ENCODE measurements at places on chromosomes 5 and 9.

- no peak for DNase-seq
These were observed 35.0 kb downstream of the TEX10 start for GRCh38 chr9:100317706-100318105.

DNA sequence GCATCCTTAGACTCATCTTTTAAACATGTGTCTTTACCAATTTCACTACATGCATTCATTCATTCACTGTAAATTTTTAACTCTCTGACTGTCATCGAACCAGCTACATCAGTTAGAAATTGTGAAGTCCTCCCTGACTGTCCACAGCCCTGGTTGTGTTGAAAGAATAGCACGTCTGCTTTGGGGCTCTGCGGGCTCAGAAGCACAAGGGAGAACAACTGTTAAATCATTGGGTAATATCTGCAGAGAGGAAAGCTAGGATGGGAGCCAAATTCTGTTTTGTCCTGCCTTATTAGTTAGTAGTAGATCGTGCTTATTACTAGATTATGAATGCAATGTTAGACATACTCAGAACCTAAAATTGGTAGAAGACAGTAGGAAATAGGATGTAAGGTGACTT, 26.3 kb upstream of the FAM120AOS start:
- no peak for DNase-seq

- no peak for DNase-seq
These were observed 24.0 kb upstream of the C5orf63 start for GRCh38 chr5:127097278-127097677.

- DNase-seq = no peak
These were observed 84.8 kb downstream of the MVB12B start for GRCh38 chr9:126411225-126411947.

DNA sequence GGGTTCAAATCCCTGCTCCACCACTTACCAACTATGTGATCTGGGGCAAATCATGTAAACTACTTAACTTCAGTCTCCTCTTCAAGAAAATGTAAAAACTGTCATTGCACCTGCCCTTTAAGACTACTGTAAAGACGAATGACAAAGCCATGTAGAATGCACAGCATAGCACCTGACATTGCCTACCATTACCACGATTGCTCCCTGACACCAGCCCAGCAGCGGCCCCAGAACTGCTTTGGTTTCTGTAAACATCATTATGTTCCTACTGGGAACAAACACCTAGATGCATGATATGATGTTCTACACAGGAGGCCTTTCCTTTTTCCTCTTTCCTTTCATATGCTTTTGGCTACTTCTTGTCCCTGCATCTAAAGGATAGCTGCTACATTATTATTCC, 23.1 kb upstream of the PLPP6 start:
- no peak for DNase-seq

- no peak for DNase-seq
These were observed 277.2 kb upstream of the ADRA1B start for GRCh38 chr5:159638954-159639559.

GRCh38 chr9:117963493-117964090, 259.4 kb downstream of the TLR4 start:
- DNase-seq = no peak

GRCh38 chr5:82635561-82636288, 357.6 kb upstream of the RPS23 start:
- no peak for DNase-seq

DNA sequence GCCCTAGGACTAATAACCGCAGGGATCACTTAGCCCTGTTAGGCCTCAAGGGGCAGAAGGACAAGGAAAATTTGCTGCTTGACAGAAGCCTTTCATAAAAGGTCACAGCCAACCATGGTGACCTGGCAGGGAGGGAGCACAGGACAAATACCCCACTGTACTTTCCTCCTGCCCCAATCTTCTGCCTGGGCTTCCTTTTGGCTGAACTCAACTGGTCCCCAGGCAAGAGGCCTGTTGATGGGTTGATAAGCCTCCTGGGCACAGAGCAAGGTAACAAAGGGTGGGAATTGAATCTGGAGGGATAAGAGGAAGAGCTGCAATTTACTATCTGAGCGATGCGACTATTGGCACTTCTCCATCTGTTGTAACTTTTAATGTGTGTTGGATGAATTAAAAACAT, 392.9 kb downstream of the RASEF start:
- DNase-seq = no peak

GRCh38 chr5:147360816-147361215, 126.0 kb downstream of the STK32A start:
- no peak for DNase-seq

DNA sequence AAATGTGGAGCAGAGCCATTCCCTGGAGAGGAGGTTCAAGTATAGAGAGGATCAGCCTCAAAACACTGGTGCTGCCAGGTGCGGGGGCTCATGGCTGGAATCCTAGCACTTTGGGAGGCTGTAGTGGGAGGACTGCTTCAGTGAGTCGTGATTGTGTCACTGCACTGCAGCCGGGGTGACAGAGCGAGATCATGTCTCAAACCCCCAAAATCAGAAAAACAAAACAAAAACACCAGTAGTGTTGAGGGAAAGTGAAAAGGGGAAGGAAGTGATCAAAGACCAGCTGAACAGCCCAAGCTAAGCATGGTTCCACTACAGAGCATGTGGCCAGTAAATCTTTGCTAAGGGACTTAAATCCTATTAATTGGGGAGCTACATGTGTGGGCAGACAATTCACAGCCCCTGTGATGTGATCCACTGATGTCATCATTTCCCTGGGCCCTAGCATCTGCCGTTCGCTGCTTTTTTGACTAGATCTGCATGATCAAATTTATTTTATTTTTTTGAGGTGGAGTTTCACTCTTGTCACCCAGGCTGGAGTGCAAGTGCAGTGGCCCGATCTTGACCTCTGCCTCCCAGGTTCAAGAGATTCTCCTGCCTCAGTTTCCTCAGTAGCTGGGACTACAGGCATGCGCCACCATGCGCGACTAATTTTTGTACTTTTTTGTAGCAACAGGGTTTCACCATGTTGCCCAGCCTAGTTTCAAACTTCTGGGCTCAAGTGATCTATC, 2.7 kb upstream of the PCBD2 start:
- DNase-seq = no peak

GRCh38 chr5:37417347-37417746, 38.2 kb downstream of the WDR70 start:
- DNase-seq = no peak

DNA sequence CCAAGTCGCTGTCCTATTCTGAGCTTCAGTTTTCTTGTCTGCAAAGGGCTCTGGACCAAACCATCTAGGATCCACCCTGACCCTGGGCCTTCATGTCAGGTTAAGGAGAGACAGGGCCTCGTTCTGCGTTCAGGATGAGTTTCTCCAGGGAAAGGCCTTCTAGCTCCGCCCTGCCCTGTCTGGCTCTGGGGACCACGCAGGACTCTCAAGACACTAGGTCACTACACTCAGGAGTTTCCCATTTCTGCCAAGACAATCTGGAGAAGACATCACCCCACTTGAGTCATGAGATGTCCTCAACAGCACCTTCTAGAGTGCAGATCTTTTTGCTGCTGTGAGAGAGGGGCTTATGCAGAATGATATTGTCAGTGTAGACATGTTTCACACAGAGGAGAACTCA, 53.2 kb upstream of the KCNMB1 start:
- DNase-seq = no peak

DNA sequence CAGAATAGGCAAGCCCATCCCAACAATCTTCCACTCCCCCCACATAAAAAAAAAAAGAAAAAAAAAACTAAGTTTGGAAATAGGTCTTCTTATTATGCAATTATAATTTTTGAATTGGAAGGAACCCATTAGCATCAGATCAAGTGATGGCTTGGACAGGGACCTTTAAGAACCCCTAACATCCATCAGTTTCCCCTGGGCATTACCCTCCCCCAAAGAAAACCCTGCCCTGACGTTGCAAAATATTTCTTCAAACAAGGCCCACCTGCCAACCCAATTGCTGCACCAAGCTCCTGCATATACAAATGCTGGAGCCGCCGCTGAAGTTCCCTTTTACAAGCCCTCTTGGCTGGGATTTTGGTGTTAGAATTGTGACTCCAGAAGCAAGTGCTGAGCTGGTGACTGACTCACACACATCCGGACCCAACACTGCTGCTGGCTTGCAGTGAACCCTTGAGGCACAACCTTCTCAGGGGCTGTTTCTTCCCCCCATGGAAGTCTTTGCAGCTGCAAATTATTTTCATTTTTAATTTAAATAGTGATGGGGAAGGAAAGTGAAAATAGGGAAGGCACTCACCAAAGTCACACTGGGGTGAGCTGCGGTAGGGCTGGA, 56.1 kb upstream of the AFAP1L1 start:
- DNase-seq = no peak

DNA sequence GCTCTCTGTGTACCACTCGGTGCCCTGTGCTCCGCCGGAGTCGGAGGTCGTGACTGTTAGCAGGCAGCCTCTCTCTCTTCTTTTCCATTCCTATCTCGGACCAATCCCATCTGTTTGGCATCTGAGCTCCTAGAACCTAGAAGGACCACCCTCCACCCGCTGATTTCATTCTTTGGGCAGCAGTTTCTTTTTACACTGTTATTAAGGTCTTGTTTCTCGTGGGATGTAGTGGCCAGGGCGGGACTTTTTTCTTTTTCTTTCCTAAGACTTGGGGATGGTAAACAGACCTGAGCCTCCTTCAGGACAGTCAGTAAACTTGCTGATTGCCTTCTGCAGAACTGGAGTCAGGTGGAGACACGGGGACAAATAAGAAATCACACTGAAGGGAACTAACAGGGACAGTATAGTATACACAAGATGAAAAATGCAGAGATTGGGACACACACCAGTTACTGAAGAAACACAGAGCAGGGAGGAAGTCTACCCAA, 500 bp downstream of the URM1 start:
- no peak for DNase-seq

GRCh38 chr9:131700765-131701435, 39.0 kb downstream of the RAPGEF1 start:
- no peak for DNase-seq

DNA sequence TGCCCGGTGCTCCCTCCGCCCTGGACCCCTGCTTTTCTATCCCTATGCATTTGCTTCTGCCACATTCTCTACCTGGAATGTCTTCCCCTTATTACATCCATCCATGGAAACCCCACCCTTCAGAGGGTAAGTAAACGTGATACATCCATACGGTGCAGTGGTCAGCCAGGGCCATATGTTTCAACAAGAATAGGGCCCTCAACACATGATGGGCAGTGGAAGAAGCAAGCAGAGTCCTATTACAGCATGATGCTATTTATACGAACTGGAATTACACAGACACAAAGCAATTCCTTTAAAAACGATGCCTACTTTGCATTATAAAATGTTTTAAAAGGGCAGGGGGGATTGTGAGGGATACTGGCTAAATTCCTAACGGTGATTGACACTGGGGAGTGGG, 38.2 kb upstream of the PTGS1 start:
- DNase-seq = no peak

DNA sequence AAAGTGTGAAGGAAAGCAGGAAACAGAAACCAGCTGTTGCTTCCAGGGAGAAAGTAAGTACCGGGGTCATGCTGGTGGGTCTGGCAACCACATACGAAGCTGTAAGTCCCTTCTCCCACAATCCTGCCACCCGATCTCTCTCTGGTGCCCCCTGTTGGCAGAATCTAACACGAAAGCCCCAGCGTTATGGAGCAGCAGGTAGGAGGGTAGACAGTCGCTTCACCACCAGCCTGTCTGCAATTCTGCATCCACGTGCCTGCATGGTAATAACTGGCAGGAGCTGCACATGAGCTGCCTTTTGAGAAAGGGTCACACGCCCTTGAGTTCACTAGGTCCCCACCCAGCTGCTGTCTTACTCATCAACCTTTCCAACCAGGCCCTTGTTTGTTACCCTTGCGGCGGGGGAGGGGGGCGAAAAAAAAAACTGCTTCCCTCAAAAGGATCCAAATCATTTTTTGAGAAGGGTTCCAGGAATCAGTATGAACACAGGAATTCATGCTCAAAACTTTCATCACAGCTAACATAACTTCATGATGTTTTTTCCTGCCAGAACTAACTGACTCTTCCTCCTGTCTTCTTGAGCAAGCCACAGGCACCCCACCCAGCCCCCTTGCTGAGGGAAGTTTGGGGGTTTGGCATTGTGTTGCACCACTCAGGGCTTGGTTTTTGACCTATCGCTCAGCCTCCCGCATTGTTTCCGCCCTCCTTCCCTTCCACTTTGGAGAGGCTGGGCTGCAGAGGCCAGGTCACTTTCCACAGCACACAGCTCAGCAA, 19.6 kb upstream of the TMEM252 start:
- DNase-seq = no peak

GRCh38 chr5:158436271-158437065, 577.5 kb upstream of the CLINT1 start:
- DNase-seq = no peak

- DNase-seq = peak; percentile 67
These were observed 197.6 kb downstream of the PAX5 start for GRCh38 chr9:36836486-36836885.

DNA sequence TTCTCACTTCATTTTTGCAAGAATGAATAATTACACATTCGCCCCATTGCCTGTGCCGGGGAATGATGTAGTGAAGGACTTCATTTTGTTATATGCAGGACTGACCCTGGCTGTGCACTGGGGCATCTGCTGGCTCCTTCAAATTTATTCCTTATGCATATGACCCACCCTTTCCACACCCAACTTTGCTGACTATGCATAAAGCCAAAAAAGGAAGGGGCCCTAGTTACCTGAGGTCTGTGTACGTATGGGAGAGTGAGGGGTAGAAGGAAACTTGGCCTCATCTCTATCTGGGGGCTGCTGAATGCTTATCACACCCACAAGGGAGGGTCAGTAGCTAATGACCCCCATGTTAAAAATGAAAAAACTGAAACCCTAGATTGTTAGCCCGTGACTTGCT, 259.6 kb downstream of the SMARCA2 start:
- DNase-seq = no peak

- no peak for DNase-seq
These were observed 46.3 kb downstream of the MAST4 start for GRCh38 chr5:66642538-66642937.

GRCh38 chr9:6978591-6978990, 220.8 kb downstream of the KDM4C start:
- no peak for DNase-seq

GRCh38 chr5:108707141-108707540, 40.6 kb upstream of the FER start:
- no peak for DNase-seq

GRCh38 chr9:138072897-138073296, 195.3 kb downstream of the CACNA1B start:
- DNase-seq = peak; percentile 75

DNA sequence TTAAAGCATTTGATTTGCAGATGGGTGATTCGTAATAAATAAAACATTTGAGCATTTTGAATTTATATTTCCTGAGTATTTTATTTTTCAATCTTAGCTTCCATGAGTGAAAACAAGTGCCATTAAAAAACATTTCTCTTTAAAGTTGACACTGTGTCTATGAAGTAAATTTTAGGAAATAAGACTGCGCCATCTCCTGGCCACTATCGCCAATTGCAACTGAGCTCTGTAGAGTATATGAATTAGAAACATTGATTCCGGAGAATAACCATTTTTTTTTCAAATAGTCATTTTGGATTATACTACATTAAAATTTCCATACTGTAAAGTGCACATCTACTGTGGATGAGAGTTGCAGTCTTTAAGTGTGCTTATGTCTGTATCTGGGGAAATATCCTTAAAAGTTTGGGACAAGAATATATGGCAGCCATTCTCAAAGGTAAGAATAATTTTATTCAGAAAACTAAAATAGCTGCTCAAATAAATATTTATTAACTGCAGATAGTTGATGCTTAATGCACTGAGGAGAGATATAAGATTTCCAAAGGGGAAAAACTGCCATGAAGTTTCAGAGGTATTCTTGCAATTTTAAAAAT, 5.9 kb downstream of the DMRTA1 start:
- DNase-seq = peak; percentile 37

All from posterior cingulate gyrus (tissue), 11 donors.